ENCODE measurements at places on chromosomes 11 and 22. TPM values are rescaled to one million over a fixed set of nuclear protein-coding genes. Genes with fewer than 3 reads are reported as not detected.

Gene SPI1
- 10.6 TPM for total RNA-seq

Gene ACTN3
- 0.16 TPM for total RNA-seq

Gene CAT
- 135 TPM for total RNA-seq

Gene OR9Q1
- not detected for total RNA-seq

Data from ureter (tissue), 1 donor.